ENCODE measurements at places on chromosomes 2 and 18.

- DNase-seq: no peak
Measured at GRCh38 chr18:28666216-28666615, 489.3 kb upstream of the CDH2 start.

- DNase-seq: no peak
Measured at GRCh38 chr18:51543658-51544155, 346.2 kb upstream of the MEX3C start.

DNA sequence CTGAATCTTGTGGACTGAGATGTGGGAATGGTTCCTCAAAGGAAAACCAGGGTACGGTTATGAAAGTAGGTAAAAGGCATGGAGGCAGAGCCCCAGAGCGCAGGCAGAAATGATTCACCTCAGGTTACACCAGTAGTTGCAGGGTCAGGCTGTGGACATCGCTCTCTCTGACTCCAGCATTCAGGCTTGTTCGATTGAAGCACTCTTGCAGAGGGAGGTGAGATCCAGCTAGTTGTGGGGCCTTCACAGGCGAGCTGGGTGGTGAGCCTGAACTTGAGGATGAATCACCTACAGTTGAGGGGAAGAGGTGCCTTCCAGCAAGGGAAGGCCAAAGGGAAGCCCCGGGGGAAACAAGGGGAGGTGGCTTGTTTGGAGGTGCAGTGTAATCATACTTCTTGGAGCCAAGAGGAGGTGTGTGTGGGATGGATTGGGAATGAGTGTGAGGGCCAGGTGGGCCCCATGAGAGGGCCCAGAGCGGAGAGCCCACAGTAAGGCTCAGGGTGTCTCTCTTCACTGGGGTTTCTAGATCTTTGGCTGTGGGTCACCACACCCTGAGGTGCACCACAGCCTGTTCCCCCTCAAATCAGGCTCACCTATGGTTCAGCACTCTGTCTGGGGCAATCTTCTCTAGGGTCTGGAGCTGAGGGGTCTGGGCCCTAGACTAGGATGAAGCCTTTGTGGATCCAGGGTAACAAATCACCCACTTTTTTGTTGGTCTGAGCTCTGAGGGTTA is 48.5 kb upstream of the MCFD2 start:
- no peak for DNase-seq

DNA sequence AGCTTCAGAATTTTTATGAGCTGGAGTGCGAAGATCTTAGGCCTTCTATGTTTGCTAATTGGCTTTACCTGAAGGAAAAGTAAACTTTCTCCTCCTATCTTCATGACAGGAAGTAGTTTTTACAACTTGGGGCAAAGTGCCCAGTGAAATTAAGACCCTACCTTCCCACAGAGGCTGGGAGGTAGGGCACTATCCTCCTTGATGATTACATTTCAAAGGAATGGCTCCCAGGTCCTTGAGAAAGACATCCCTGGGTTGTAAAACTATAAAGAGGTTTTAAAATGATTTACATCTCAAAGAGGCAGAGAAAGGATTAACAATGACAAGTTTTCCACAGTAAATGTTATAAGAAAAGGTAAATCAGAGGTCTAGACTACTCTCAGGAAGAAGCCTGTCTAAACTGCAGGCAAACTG is 155.8 kb downstream of the CDH7 start:
- no peak for DNase-seq

DNA sequence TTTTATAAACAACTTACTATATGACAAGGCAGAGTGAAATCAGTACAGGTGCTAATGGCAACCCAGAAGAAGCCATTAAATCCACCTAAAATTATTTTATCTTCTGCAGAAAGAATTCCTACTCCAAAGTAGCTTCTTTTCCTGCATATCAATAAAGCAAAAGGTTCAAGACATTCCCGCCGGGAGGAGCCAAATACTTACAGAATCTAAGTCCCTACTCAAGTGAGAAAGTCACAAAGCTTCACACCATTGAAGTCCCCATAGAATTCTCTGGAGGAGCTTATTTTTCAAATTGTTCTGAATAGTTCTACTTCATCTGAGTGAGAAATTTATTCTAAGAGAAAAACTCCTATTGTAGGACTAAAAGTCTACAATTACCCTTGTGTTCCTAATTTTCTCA is 233.7 kb upstream of the HNRNPA3 start:
- no peak for DNase-seq

DNA sequence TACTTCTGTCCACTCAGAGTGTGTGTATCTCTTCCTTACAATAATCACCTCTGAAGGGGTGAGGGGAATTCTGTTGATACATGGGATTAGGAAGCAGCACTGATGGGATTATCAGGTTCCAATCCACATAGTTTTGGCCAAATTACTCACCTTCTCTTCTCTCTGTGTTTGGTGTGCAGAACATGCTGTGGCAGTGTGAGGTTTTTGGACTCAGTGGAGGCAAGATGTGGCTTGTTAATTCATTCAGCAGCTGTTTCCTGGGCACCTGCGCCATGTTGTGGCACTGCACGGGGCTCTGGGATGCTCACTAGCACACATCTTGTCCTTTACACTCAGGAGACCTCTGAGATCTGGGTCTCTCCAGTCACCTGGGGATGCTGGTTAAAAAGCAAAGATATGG is 350.3 kb upstream of the HS6ST1 start:
- DNase-seq: no peak

- DNase-seq: no peak
Measured at GRCh38 chr2:43777306-43777926, 3.6 kb downstream of the DYNC2LI1 start.

- no peak for DNase-seq
Measured at GRCh38 chr18:64037812-64038414, 68.0 kb downstream of the SERPINB8 start.

DNA sequence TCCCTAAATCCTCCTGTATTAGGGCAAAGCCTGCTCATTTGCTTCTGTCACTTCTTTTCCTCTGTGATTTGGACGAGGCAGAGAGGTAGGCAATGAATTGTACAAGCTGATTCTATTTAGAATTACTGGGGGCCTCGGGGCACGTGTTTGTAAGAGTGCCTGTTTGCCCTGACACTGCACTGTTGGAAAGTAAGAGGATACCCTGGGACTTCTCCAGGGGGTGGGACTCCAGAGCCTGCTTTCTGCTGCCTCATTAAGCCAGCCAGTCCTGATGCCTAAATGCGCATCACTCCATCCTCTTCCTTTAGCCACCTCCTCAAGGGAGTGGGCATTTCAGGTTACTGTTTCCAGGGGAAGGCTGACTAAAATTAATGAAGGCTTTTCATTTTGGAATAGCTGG is 134.3 kb downstream of the TDRD15 start:
- no peak for DNase-seq

DNA sequence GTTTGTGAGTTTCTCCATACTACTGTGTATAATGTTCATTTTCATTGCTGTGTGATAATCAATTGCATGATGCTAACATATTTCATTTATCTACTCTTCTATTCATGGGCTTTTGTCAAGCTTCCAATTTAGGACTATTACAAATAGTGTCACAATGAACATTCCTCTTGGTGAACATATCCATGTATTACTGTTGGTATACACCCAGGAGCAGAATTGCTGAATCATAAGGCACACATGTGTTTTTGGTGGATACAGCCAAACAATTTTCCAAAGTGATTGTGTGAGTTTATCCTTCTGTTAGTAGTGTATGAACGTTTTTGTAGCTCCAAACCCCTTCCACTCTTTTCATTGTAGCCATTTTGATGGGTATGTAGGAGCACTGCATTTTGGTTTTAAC is 101.6 kb upstream of the COPS8 start:
- DNase-seq: no peak

GRCh38 chr2:241770185-241770935 is 6.3 kb upstream of the GAL3ST2 start:
- no peak for DNase-seq

GRCh38 chr18:50218432-50219197 is 23.7 kb upstream of the MYO5B start:
- DNase-seq: no peak

DNA sequence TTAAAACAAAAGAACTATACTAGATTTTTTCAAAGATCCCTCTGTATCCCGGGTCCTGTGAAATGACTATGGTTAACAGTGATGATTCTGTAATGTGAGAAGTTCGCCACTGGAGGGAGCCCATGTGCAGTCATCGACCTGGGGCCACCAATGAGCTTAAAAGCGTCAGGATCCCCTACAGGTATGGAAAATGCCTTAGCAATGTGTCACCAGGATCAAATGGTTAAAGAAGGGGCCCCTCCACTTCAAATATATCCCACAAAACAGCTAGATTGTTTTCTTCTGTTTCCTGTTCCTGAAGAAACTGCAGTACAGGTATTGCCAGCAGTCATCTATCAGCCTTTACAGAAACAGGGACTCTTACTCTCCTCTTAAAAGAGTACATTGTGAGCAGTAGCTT is 15.3 kb downstream of the CHRNA1 start:
- peak; percentile 40 for DNase-seq

DNA sequence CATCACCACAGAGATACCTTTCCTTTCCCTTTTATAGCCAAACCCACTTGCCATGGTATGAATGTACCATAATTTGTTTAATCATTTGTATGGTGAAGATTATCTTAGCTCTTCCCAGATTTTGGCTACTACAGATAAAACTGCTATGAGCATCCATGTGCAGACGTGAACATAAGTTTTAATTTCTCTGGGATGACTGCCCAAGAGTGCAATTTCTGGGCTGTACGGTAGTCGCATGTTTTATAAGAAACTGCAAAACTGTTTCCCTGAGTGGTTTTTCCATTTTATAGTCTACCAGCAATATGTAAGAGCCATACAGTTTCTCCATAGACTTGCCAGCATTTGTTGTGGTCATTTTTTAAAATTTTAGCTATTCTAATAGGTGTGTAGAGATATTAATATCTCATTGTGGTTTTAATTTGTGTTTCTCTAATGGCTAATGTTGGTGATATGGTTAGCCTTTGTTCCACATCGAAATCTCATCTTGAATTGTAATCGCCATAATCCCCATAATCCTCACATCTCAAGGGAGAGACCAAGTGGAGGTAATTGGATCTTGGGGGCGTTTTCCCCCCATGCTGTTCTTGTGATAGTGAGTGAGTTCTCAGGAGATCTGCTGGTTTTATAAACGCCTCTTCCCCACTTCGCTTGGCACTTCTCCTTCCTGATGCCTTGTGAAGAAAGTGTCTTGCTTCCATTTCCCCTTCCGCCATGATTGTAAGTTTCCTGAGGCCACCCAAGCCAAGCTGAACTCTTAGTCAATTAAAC is 628.5 kb upstream of the KLHL29 start:
- DNase-seq: no peak

- DNase-seq: no peak
Measured at GRCh38 chr2:36831185-36831584, 134.7 kb downstream of the VIT start.

DNA sequence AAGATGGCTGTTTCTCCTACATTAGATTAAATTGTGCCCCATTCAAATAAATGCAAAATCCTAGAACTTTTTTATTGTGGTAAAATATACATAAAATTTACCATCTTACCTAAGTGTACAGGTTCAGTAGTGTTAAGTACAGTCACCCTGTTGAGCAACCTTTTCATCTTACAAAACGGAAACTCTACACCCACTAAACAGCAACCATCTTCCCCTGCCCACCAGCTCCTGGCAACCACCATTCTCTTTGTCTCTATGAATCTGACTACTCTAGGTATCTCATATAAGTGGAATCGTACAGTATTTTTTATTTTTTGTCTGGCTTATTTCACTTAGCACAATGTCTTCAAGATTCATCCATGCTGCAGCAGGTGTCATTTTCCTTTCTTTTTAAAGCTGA is 53.0 kb downstream of the ASXL2 start:
- no peak for DNase-seq

DNA sequence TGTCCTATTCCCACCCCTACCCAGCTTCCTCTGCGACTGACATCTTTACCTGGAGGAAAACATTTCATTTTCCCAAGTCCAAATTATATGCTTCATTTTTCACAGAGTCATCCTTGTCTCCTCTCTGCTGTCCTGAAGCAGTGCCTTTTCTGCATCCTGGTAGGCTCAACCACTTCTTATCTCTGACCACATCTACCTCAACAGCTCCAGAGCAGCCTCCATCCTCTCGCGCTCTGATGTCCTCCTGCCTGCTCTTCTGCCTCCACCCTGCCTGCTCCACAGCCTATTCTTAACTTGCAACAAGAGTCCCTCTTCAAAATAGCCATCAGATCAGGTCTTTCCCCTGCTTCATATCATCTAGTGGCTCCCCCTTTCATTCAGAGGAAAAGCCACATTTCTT is 457.1 kb downstream of the PARD3B start:
- DNase-seq: no peak

- no peak for DNase-seq
Measured at GRCh38 chr2:241617431-241618154, 19.4 kb downstream of the THAP4 start.

DNA sequence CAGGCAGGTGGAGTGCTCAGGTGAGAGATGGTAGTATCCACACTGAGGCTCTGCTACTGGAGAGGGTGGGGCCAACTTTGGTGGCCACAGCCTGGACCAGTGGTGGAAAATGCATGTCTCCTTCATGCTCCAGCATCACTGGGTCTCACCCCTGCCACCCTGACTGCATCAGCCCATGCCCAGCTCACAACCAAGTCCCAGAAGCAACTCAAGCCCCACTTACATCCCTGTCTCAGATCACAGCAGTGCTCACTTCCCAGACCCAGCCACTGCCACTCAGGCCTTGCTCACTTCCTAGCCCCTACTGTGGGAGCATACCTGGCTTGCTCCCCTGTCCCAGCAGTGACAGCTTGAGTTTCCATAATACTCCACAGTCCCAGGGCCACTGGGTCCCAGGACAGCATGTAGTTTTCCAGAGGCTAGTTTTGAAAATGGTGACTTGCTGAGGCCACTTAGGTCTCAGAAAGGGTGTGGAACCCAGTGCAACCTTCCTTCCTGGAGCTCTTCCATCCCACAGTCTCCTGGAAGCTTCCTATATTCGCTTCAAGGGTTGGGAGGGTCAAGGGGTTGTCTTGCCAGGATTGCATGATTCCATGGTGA is 58.8 kb downstream of the GPC1 start:
- DNase-seq: no peak

- DNase-seq: no peak
Measured at GRCh38 chr2:42328148-42328833, 32.7 kb downstream of the COX7A2L start.

DNA sequence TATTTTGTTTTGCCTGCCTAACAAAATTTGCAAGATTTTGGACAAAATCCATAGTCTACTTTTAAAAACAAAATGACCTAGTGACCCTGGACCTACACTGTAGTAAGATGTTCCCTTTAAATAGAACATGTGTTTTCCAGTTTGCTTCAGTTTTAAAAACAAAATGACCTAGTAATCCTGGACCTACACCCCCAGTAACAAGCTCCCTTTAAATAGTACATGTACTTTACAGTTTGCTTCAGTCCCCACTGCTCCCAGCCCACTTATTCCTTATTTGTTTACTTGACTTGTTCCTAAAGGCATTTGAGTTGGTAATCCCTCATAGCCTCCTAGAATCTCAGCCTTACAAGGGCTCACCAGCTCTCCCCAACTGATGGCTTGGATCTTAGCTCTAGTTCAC is 34.5 kb upstream of the HTR2B start:
- no peak for DNase-seq

- DNase-seq: no peak
Measured at GRCh38 chr2:151907286-151908203, 79.3 kb upstream of the ARL5A start.

DNA sequence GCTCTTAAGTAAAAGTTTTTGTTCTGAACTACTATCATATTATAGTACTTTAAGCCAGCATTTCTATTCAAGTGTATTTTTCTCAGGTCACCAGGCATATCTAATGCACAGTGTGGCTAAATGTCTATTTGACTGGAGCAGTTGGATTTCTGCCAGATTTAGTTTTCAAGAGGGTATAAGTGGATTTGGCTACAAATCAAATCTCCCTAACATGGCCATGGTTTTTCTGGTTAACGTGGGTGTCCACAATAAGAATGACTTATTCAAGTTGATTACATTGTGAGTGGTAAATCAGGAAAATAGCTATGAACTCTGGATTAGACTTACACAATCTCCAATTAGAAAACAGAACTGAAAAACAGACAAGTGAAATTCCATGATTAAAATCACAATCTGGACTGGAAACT is 5.7 kb upstream of the CHN1 start:
- DNase-seq: no peak
